ENCODE measurements at places on chromosomes 7 and 10. TPM values are rescaled to one million over a fixed set of nuclear protein-coding genes. Genes with fewer than 3 reads are reported as not detected.

Gene GJD4
- not detected for total RNA-seq

Gene ZNF487
- total RNA-seq: 2.7 TPM

- DNase-seq: no peak
Observed at GRCh38 chr7:42314696-42315095, 77.7 kb upstream of the GLI3 start.

- DNase-seq: no peak
Observed at GRCh38 chr7:78770422-78771410, 682.8 kb downstream of the MAGI2 start.

GRCh38 chr10:25451401-25451800, 276.6 kb downstream of the GPR158 start:
- no peak for DNase-seq

DNA sequence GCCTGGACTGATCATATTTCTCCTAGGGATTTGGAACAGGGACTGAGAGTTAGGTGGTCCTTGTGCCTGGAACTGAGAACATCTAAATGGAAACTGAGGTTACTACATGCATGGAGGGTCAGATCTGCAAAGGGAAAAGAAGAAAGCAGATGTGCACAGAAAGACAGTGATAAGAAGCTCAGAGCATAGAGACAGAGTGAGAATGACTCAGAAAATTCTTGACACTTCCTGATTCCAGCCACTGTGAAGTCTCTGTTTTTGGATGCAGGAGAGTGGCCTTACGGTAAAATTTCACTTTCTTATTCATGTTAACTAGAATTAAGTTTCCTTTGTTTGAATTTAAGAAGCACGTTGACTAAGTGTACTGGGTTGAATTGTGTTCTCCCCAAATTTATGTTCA, 241.7 kb downstream of the TMEM26 start:
- DNase-seq: no peak

All from cardiac septum (tissue), 1 donor.